ENCODE measurements at places on chromosomes 7 and 10.

DNA sequence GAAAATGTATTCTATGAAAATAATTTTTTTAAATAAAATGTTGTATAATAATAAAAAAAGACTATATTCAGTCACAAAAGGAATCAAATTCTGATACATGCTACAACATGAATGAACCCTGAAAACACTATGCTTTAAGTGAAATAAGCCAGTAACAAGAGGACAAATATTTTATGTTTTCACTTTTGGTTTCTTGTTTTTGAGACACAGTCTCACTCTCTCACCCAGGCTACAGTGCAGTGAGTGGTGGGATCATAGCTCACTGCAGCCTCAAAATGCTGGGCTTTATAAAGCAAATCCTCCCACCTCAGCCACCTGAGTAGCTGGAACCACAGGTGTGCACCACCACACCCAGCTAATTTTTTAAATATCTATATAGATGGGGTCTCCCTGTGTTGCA, 64.2 kb downstream of the CNOT4 start:
- no peak for DNase-seq

- no peak for DNase-seq
Observed at GRCh38 chr7:90563286-90563685, 32.8 kb upstream of the CDK14 start.

GRCh38 chr7:38736138-38736537, 105.0 kb upstream of the AMPH start:
- DNase-seq: no peak

GRCh38 chr7:25562673-25563182, 334.4 kb upstream of the NPVF start:
- DNase-seq: no peak

GRCh38 chr10:33164060-33164709, 170.3 kb downstream of the NRP1 start:
- no peak for DNase-seq

DNA sequence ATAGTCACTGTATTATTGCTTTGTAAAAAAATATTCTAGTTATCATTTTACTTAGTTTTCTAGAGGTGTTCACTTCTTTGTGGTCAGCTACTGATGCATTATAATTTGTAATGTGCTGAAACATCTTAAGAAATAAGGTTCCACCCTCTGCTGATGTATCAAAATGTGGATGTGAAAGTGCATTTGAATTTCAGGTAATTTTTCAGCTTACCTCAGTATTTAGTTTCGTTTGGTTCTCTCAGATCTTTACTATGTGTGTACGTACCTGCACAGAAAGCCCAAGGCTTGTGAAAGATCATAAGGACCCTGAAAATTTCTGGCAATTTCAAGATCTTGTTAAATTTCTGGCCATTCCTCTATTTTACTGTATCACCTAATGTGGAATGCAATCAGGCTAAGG, 542.3 kb upstream of the TPK1 start:
- DNase-seq: no peak

DNA sequence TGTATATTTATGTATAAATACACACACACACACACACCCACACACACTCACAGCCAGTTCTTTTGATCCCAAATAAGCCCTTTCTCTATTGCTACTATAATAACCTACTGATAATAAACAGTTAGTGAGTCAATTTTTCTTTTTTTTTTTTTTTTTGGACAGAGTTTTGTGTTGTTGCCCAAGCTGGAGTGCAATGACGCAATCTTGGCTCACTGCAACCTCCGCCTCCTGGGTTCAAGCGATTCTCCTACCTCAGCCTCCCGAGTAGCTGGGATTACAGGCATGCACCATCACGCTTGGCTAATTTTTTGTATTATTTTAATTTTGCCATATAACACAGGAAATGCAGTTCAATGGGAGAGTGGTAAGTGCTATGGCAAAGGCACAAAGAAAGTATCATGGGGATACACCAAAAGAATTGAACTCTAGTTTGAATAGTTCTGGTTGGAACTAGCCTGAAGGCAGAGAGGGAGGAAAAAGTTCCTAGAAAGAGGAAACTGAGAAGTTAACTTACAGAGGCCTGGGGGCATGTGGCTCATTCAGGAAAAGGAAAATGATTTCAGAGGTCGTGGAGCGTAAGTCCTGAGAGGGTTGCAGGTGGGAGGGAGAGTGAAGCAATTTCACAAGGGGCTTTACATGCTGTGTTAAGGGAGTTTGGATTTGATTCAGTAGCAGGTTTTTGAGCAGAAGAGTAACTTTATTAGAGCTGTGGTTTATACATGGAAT, 44.4 kb upstream of the JCAD start:
- no peak for DNase-seq

- DNase-seq: no peak
Observed at GRCh38 chr7:122686360-122686878, 12.5 kb downstream of the RNF133 start.

GRCh38 chr10:33032654-33033151, 74.7 kb upstream of the ITGB1 start:
- no peak for DNase-seq

Measured in activated CD4-positive, alpha-beta memory T cell treated with anti-CD3 and anti-CD28 coated beads for 36 hours (primary cell).